ENCODE measurements at places on chromosomes 7 and 10. TPM values are rescaled to one million over a fixed set of nuclear protein-coding genes. Genes with fewer than 3 reads are reported as not detected.

GRCh38 chr7:19677180-19677579, 31.7 kb downstream of the POLR1F start:
- no peak for DNase-seq

The GNAT3 gene
- not detected for total RNA-seq

The SYNPO2L gene
- 167 TPM for total RNA-seq

The CDK14 gene
- total RNA-seq = 21.5 TPM

The LLCFC1 gene
- total RNA-seq = not detected

The EVX1 gene
- total RNA-seq = not detected

The SMO gene
- 4.7 TPM for total RNA-seq

GRCh38 chr10:131004276-131004675, 307.2 kb downstream of the TCERG1L start:
- DNase-seq = no peak

DNA sequence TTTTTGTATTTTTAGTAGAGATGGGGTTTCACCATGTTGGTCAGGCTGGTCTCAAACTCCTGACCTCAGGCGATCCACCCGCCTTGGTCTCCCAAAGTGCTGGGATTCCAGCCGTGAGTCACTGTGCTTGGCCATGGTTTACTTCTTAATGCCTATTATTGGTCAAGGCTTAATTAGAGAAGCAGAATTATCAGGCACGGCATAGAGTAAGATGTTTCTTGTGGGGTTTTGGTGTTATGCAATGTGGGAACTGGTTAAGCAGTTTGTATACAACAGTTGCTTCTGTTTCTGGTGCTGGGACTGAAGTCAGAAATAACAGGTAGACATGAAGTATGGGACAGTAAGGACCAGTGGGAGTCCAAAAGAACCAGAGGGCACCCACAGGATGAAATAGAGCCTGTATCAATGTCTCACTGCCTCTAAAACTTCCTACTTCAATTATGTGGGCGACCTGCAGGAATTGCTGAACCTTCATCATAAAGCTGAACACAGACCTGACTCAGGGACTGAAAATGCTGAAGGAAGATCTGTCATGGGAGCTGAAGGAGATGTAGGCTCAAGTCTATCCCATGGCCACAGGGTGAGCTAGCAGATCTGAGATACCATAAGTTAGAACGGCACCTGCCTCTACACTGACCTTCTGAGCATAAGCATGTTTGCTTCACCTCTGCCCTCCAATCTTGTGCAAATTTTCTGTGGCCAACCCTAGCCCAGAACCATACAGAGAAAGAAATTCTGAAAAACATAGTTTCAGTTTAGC, 38.3 kb upstream of the VCL start:
- no peak for DNase-seq

DNA sequence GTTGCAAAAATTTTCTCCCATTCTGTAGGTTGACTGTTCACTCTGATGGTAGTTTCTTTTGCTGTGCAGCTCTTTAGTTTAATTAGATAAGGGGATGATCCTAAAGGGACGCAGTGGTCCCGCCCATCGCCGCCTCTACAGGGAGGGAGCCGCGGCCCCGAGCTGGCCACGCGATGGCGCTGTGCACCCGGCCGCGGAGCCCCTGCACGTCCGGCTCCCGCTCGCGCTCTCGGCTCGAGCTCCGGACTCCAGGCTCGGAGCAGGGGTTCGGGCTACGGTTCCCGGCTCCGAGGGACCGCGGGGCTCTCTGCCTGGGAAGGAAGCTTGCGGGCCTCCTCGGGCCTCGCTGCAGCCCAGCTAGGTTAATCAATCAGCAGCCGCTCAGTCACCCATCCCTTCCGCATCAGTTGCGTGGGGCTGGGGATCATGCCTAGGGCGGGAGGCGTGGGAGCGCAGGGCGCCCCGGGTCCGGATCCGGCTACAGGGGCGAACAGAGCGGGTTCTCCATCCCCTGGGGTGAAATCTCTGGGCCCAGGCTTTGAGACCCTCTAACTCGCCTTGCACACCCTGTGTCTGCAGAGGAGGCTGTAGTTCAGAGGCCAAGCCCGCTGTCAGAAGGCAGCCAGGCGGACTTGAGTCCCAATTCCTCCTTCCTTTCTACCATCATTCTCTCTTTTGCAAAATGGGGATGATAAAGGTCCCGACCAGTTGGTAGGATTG, 97.9 kb downstream of the WDR11 start:
- DNase-seq = peak; percentile 69

The EBF3 gene
- total RNA-seq = 6.9 TPM

DNA sequence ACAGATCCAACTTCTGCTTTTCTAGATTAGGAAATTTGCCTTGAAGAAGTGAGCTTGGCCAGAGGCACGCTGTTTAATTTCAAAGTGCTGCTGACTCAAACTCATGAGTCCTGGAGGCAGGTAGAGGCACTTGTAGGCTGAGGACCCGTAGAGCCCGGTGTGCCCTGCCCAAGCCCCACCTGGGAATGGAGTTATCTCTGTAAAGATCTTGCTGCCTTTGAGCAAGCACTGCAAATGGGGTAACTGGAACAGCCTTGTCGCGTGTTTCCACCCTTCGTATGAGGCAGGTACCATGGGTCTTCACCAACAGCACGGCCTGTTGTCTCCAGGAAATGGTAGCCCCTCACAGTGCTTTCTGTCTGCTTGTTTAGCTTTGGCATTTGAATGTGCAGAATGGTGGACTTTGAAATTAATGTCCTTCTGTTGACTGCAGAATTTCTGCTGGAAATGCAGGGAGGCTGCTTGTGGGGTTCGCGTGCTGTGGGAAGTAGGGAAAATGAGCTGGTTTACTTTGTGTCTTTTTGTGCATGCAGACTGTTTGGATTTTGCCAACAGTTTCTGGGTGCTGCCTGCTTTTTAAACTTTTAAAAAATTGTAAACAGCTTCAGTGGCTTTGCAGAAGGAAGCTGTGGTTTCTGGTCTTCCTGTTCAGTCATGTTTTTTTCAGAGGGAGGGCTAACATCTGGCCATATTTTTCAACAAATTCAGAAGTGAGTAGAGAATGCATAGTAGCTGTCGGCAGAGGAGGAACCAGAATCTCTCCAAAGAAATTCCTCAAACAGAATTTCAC, 27.2 kb downstream of the CCM2 start:
- DNase-seq = no peak

- DNase-seq = no peak
Observed at GRCh38 chr10:32005050-32005449, 51.2 kb downstream of the KIF5B start.

The LIPK gene
- total RNA-seq = not detected

DNA sequence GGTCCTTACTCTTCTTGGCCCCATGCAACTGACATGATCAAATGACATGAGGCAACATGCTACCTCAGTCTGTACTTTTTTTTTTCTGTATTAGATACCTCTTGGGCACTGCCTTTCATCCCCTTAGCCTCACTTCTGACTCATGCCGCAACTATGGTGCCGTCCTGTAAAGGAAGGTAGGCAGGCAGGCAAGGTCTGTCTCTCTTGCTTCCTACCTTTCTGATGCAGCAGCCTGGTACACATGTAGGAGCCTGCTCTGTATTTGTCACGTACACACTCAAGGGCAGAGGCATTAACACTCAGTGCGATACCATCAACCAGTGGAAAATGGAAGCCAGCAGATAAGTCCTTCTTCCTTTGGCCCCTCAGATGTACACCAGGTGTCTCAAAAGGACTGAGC, 146.7 kb downstream of the ATE1 start:
- DNase-seq = no peak

The NHLRC2 gene
- total RNA-seq = 38.6 TPM

The SDK1 gene
- total RNA-seq = 3.6 TPM

DNA sequence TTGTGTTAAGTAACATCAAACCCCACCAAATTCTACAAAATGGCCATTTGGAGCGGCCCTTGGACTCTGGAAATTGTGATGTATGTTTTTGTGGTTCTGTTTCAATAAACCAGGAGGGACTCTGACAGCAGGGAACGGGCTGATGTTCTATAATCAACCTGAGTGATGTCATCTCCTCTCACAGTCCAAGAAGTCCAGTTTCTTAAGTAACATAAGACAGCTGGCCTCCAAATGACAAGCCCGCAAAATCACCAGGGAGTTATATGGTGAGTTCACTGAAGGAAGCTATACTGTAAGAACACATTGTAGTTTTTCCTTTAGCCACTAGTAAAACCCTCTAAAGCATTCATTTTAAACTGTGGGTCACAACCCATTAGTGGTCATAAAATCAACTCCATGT, 34.0 kb downstream of the GOT1 start:
- DNase-seq = peak; percentile 21

The BEND7 gene
- total RNA-seq = 11.6 TPM

DNA sequence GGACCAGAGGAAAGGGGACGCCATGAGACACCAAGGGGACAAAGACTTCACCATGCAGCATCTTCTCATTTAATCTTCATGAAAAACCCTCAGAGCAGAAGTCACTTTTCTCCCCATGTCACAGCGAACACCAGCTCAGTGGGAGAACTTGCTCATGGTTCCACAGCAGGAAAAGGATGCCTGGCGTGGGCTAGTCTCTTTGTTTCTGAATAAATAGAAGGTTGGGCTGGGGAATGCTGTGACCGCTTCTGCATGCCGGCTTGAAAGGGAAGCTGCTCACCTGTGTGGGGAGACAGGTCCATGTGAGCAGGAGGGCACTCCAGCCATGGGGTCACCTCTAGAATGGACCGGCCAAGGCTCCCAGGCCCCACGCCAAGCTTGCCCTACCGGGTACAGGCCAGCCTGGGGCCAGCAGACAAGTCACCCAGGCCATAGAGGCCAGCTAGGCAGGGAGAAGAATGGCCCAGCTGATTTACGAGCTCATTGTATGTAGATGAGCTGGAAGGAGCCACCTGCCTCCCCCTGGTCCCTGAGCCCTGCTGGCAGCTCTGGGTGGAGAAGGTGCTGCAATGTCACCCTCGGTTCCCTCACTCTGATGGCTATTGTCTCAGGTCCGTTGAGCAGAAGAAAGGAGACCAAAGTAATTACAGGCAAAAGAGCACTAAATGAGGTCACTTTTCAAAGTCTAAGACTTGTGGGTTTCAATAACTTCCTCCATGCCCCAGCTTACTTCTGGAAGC, 82.0 kb upstream of the PDZD8 start:
- no peak for DNase-seq

The CYP3A4 gene
- total RNA-seq = 0.43 TPM

DNA sequence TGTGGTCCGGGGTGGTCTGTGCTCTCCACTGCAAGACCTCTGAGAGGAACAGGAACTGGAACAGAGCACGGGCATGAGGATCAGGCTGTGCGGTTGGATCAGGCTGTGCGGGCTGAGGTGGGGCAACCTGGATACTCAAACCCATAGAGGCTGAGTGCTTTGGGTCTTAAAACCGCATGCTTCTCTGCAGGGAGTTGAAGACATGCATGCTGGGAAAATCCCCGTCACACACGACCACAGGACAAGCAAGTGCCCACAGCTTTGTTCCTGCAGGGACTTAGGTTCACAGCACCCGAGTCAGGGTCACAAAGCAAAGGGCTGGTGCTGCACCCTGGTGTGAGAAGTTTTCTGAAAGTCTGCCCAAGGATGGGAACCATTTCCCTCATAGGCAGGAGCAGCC, 221.2 kb downstream of the ZMYND11 start:
- DNase-seq = no peak

The GJD4 gene
- not detected for total RNA-seq

- peak; percentile 67 for DNase-seq
Observed at GRCh38 chr10:60299961-60300883, 89.5 kb downstream of the ANK3 start.

GRCh38 chr7:22348379-22348778, 8.6 kb downstream of the RAPGEF5 start:
- no peak for DNase-seq

- DNase-seq = no peak
Observed at GRCh38 chr10:43396061-43396927, 12.7 kb downstream of the HNRNPF start.

The PVRIG gene
- 0.43 TPM for total RNA-seq

DNA sequence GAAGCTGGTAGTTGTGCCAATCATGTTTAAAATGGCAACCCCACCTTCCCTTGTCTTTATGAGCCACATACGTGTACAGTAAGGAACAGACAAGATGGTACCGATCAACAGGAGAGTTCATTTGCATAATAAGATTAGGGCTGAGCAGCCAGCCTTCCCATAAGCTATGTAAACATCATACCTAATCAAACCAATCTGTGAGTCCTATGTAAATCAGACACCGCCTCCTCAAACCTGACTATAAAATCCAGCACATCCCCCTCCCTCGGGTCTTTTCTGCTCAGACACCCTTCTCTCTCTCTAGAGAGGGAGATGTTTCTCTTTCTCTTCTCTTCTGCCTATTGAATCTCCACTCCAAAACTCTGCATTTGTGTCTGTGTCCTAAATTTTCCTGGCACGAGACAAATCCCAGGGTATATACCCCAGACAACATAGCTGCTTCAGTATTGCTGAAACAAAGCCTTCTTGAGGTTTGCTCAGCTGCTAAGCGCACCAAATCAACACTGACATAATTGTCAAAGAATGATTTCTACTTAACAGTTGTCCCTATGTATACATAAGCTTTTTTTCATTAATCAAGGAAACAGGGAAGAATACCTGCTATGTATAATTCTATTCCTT, 279.2 kb downstream of the THSD7A start:
- no peak for DNase-seq

The NCOA4 gene
- 155 TPM for total RNA-seq

GRCh38 chr10:117374506-117375359, 507 bp downstream of the PDZD8 start:
- DNase-seq = peak; percentile 63

DNA sequence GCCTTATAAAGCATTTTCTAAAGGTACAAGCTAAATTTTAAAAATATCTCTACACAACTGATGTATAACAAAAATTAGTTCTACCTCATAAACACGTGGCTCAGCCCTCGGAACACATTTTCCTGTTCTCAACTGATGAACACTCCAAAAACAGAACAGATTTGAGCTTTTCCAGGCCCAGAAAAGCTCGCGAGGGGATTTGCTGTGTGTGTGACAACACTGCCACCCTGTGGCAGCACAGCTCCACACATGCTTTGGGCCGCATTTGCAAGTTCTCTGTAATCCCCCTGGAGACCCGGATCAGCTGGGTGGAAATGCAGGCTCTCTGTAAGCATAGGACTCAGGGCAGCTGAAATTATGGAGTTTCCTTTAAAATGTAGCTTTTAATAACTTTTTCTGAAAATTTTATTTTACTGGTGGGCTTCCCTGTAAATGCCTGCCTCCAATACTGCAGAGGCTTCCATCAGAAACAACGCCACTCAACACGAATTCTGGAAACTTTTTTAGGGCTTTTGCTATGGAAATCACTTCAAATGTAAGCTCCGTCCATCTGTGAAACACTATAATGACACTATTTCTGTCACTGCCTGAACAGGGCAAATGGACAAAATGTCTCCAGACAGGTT, 155.5 kb downstream of the COBL start:
- DNase-seq = peak; percentile 79
